ENCODE measurements at places on chromosomes 6 and 20. TPM values are rescaled to one million over a fixed set of nuclear protein-coding genes. Genes with fewer than 3 reads are reported as not detected.

The GSTA3 gene
- total RNA-seq = not detected

The BPIFB1 gene
- not detected for total RNA-seq

The MYO6 gene
- 0.42 TPM for total RNA-seq

The TNFRSF6B gene
- not detected for total RNA-seq

The ZBP1 gene
- total RNA-seq = 11.7 TPM

The OTOR gene
- total RNA-seq = not detected

The CD109 gene
- total RNA-seq = 5.0 TPM

The LRRC73 gene
- total RNA-seq = 0.55 TPM

The CST9 gene
- total RNA-seq = not detected
